ENCODE measurements at places on chromosomes 16 and 17. TPM values are rescaled to one million over a fixed set of nuclear protein-coding genes. Genes with fewer than 3 reads are reported as not detected.

DNA sequence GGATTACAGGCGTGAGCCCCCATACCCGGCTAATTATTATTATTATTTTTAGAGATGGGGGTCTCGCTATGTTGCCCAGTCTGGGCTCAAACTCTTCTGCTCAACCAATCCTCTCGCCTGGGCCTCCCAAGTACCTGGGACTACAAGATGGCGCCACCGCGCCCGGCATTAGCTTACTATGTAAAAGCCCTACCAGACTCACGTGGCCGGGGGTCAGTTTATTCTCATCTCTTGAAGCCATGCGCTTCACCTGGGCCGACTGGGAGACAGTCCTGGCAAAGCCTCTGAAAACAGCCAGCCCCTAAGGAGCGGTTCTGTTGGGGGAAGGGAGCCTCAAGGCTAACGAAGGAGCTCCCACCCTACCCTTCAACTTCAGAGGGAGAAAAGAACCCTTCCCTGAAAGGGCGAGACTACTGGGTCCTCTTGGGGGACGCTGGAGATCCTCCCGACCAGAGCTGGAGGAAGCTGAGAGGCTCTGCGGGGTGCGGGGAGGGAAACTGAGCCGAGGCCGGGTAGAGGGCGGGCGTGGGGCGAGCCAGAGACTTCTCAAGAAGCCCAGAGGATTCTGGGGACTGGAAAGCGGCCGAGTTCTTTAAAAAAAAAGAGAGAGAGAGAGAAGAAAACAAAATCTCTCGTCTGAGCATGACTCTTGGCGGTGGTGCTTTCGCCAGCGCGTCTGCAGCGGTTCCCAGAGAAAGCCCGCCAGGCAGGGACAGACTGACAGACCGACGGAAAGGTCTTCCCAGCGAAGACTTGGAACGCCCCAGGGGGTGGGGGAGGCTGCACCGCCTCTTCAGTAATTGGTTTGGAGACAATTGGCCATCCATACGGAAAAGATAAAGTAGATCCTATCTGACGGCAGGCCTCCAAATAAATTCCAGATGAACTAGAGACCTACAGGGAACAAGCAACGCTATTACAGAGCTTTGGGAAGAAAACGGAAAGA, 5.6 kb upstream of the TUBG2 start:
- H3K27ac ChIP-seq: no peak overlapping the region
- DNase-seq: no peak
- peaks cover 38% of the 10 kb centered on the region for H3K27me3 ChIP-seq
- no peaks in the 10 kb centered on the region for H3K36me3 ChIP-seq

GRCh38 chr17:63116228-63116627, 150.2 kb downstream of the TANC2 start:
- no peak overlapping the region for H3K4me3 ChIP-seq
- H3K27ac ChIP-seq: no peak overlapping the region
- no peaks in the 10 kb centered on the region for H3K4me1 ChIP-seq
- no peaks in the 10 kb centered on the region for H3K27me3 ChIP-seq

Gene ACAP1
- 708 TPM for total RNA-seq

- H3K36me3 ChIP-seq: no peaks in the 10 kb centered on the region
- H3K27me3 ChIP-seq: no peaks in the 10 kb centered on the region
- no peak overlapping the region for H3K4me3 ChIP-seq
- DNase-seq: no peak
- no peak overlapping the region for H3K27ac ChIP-seq
Measured at GRCh38 chr17:51548125-51548524, 287.8 kb downstream of the UTP18 start.
